Small intestine (tissue), 16 donors: ENCODE measurements at places on chromosomes 2 and 18.

DNA sequence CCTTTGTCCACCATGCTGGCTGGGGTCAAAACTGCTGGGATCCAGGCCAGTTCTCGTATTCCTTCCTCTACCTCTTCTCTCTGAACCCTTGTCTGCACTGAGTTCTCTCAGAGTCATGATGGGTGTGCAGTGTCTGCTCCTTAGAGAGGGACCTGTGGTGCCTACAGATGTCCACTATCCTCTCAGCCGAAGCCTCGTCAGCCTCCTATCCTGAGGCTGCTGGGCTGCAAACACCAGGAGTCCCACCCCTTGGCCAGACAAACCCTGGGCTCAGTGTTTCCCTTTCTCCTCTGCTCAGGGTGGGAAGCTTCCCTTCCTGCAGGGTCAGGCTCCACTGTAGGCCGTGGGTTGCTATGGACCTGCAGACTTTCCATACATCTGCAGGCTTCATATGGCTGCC is 2.3 kb downstream of the INPP5D start:
- no peak for DNase-seq

GRCh38 chr18:78582898-78583738 is 396.5 kb upstream of the SALL3 start:
- no peak for DNase-seq

DNA sequence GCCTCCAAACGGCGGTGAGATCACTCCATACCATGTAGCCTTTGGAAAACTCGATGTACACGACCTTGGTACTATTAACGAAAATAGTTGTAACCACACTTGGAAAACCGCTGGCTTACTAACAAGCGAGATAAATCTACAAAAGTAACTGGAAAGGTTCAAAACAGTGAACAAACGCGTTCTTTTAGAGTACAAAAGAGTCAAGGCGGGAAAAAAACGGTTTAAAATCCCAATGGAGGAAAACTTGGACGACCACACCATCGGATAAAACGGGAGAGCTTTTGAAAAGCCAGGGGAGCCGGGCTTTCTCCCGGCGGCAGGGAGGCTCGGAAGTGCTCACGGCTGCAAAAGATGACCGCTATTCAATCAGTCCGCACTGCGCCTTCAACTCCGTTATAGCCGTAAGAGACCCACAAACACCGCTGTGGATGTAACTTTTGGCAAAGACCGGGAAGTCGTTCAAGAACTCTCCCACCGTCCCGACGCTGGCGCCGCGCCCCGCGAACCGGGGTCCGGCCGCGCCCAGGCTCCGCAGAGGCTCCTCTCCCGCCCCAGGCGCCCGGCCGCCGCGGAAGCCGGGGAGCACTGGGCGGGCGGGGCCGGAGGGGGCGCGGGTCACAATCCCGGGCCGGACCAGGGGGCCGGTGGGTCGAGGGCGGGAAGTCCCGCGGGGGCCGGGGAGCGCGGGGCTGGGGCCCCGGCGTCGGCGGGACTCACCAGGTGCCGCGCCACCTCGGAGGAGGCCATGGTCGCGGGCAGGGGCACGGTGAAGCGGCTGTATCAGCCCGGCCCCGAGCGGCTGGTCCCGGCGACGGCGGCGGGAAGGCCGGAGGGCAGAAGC is 465 bp downstream of the SEPTIN10 start:
- peak; percentile 58 for DNase-seq

GRCh38 chr2:25266399-25266798 is 75.3 kb downstream of the DNMT3A start:
- DNase-seq, result no peak

DNA sequence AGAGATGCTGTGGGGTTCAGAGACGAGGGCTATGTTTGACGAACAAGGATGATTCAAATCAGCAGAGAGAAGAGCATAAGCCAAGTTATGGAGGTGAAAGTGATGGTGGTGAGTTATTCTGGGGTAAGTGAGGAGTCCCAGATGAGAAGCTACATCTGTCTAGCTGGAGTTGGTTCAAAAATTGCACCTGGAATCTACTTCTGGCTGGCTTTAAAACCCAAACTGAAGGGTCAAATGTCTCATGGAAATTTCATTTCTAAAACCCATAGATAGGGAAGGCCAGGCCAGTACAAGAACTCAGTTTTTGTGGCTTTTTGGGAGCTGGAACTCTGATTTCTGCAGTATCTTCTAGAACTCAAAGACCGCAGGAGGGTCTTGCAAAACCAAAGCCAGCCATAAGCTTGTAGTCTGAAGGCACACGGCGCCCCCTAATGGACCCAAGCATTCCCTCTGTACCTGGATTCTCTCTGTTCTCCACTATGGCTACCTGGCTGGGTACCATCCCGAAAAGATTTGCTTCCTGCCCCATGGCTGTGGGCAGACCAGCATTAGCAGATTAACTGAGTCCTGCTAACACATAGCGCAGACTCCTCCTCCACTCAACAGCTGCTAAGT is 229.1 kb upstream of the SLC14A2 start:
- DNase-seq, result no peak

DNA sequence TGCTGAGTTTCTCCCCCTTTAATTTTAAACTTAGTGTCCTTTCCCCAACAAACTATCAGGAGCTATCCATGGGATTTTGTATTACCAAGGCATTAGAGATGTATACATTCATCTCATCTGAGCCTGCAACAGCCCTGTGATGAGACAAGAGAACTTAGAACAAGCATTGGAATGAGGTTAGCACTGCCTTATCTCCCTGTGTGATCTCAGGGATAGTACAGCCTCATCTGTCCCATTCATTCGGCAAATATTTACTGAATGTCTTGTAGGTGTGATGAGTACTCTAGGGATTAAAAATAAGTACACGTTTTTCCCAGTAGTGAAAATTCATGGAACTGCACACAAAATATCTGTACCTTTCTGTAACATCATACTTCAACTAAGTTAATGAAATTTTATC is 45.6 kb downstream of the PAIP2B start:
- DNase-seq, result no peak

GRCh38 chr2:220660277-220661145 is 911.6 kb downstream of the EPHA4 start:
- peak; percentile 37 for DNase-seq

- DNase-seq, result no peak
Observed at GRCh38 chr2:74751981-74752851, 81.7 kb upstream of the HK2 start.

DNA sequence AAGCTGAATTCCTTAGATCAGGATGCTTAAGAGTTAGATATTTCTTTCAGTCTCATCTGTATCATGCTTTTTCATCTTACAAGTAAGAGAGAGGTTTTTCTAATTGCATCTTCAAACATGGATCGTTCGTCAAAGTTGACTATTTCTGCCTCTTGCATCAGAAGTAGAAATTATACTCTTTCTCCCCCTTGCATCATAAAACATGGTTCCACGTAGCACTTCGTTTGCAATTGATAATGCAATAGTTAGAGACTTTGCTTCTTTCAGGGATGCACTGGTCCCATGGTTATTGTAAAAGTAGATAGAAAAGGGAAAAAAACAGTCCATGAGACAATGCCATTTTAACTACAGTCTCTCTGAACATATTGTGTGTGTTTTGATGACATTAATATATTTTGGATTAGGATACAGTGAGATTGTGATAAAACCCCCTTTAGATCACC is 75.1 kb upstream of the PARD3B start:
- no peak for DNase-seq
